ENCODE measurements at places on chromosomes 4 and X.

DNA sequence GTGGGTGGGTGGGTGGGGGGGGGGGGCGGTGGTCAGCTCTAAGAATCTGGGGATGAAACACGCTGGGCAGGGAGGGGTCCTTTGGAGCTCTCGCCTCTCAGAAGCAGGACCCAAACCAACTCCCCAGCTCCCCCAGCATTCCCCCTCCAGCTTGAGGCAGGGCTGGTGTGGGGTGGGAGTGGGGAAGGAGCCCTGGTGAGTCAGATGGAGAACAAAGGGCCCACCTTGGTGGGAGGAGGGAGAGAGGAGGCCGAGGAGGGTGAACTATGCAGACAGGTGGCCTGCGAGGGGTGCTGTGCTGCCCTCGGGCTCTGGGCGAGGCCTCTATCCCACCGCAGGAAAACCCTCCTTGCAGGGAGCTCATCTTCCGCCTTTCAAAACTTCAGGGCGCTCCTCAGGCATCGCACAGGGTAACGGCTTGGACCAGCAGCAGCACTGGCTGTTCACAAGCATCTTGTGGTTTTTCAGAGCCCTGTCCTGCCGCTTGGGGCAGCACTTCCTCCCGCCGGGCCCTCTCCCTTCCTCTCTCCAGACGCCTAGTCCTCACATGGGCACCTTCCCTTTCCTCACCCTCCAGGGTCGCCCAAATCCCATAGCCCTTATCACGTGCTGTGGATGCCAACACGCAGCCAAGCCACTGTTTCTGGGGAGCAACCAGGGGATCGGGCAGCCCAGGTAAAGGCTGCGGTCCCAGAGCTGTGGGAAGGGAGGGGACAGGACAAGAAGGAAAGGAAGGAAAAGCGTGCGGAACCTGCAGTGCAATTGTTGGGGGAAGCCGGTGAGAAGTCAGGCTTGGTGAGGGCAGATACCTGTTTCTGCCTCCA, 34.0 kb upstream of the GRPEL1 start:
- DNase-seq = peak; percentile 63

GRCh38 chrX:100204534-100204933, 205.5 kb downstream of the PCDH19 start:
- no peak for DNase-seq

- DNase-seq = no peak
Measured at GRCh38 chr4:73597594-73597993, 22.6 kb downstream of the RASSF6 start.

GRCh38 chr4:182662551-182662950, 254.6 kb downstream of the DCTD start:
- DNase-seq = no peak

DNA sequence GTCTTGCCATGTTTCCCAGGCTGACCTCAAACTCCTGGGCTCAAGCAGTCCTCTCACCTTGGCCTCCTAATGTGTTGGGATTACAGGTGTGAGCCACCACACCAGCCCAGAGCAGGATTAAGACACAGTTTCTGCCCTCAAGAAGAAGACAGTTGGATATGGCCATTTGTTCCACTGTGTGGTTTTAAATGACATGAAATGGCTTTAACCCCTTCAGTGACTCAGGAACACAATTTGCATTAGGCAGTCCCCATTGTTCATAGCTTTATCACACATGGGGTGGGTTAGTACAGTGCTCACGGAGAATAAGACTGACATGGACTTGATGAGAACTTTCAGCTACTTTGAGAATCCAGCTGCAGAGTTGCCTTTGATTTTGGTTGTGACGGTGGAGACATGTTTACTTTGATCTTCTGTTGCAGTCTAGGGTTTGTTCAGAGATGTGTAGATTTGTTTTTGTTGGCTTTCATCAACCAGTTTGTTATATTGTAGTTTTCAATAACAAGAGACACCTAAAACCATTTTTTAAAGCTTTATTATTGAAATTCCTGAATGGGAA, 60.3 kb downstream of the ARX start:
- no peak for DNase-seq

DNA sequence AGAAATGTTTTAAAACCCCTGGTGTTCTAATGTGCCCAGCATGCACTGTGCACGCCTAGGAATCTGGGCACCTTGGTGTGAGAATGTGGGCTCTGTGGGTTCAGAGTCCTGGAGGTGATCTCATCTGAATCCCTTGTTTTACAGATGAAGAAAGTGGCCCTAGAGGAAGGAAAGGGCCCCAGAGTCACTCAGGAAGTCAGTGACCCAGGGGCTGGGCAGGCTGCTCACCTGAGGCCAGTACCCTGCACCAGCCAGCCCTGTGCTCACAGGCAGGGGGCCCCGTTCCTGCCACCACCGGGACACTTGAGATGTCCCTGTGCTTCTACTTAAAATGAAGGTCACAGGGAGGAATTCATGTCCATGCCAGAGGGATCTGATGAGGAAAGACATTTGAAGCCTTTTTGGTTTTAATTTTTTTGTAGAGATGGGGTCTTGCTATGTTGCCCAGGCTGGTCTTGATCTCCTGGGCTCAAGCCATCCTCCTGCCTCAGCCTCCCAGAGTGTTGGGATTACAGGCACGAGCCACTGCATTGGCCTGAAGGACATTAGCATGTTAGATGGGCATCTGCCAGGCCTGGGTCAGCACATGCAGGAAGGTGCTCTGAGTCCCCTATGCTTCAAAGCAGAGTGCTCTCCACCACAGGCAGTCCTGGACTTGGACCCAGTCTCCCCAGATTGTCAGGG, 7.4 kb upstream of the S100P start:
- DNase-seq = no peak

DNA sequence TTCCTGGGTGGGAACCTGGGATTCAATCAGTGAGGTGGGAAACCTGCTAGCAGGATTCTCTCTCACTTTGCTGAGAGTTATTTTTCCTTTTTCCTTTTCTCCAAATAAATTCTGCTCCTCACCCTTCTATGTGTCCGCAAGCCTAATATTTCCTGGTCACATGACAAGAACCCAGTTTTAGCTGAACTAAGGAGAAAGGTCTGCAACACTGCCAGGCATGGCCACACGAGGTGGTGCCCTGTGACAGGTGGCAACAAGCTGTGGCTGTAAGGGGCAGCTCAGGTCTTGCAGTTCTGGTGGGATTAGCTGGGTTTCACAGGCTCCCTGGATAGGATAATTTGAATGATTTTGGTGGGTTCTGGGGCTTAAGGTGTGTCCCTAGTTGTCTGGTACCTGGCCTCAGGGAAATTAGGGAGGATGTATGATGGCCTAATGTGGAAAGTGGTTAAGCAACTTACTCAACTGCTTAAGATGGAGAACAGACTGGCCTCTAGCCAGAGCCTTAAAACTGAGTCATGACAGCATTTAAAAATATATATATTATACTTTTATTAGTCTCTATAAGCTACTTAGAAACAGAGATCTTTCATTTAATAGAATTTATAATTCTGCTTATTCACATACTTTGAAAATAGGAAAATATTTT, 215.0 kb downstream of the IL15 start:
- no peak for DNase-seq

All from activated naive CD4-positive, alpha-beta T cell treated with anti-CD3 and anti-CD28 coated beads, Interleukin-2, amount 50 U/mL, for 72 hours (primary cell).